ENCODE measurements at places on chromosomes 6 and 20.

- DNase-seq, result peak; percentile 0
Measured at GRCh38 chr6:62891065-62891647, 320.1 kb upstream of the FKBP1C start.

- DNase-seq, result peak; percentile 56
Measured at GRCh38 chr6:143941852-143942627, 66.0 kb downstream of the PLAGL1 start.

DNA sequence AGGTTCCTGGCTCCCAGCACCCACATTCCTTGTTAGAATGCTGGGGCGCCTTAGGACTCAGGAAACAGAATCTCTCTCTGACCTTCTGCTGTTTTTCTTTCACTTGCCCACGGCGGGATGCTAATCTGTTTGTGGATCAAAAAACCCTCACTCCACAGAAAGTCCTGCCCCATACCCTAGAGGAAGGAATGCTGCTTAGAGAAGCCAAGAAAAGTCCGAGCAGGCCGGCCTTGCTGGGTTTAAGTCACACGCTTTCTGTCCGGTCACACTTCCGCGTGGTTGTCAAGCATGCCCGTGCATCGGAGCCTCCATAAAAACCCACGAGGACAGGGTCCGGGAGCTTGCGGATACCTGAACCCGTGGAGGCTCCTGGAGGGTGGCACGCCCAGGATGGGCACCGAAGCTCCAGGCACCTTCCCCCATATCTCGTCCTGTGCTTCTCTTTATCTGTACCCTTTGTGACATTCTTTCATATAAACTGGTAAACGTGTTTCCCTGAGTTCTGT is 223.1 kb downstream of the NRN1 start:
- no peak for DNase-seq

GRCh38 chr6:3137057-3137777 is 18.7 kb downstream of the BPHL start:
- DNase-seq, result peak; percentile 39

DNA sequence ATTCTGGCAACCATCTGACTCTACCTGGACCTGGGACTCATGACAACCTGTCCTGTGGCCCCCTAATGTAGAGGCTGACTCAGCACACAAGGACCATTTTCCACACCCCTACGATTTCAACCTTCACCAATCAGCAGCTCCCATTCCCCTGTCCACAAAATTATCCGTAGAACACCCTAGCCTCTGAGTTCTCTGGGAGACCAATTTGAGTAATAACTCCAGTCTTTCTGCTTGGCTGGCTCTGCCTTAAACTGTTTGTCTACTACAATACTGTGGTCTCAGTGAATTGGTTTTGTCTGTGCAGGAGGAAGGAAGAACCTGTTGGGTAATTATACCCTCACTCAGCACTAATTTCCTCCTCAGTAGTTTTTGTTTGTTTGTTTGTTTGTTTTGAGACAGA is 99.3 kb upstream of the MRPS10 start:
- DNase-seq, result no peak

GRCh38 chr20:63898882-63899558 is 4.1 kb downstream of the DNAJC5 start:
- DNase-seq, result no peak

- no peak for DNase-seq
Measured at GRCh38 chr6:90364286-90364685, 67.6 kb upstream of the BACH2 start.
